ENCODE measurements at places on chromosomes 4 and X.

DNA sequence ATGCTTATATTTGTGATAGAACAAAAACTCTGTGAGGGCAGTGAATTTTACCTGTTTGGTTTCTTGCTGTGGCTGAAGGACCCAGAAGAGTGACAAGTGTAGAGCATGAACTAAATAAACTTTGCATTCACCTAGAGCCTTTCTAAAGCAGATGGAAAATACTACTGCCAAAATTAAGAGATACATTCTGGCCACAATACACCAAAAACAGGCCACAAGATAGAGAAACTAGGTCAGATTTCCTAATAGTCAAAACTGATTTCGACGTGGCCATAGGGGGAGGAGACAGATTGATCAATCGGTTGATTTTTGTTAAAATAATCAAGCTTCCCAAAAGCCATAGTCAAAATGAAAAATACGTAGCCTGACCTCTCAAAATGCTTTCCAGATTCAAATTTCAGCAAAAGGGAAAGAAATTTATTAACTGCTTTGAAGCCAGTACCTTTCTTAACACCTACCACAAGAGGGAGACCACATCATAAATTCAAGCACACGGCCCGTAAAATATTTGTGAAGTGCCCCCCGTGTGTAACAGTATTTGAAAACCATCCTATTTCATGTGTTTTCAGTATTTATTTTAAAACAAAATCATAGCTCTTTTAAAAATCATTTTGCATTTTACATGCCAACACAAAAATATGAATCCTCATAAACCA, 132.4 kb downstream of the CORIN start:
- no peak for DNase-seq

GRCh38 chr4:118154649-118155048, 120.4 kb downstream of the NDST3 start:
- DNase-seq = no peak

DNA sequence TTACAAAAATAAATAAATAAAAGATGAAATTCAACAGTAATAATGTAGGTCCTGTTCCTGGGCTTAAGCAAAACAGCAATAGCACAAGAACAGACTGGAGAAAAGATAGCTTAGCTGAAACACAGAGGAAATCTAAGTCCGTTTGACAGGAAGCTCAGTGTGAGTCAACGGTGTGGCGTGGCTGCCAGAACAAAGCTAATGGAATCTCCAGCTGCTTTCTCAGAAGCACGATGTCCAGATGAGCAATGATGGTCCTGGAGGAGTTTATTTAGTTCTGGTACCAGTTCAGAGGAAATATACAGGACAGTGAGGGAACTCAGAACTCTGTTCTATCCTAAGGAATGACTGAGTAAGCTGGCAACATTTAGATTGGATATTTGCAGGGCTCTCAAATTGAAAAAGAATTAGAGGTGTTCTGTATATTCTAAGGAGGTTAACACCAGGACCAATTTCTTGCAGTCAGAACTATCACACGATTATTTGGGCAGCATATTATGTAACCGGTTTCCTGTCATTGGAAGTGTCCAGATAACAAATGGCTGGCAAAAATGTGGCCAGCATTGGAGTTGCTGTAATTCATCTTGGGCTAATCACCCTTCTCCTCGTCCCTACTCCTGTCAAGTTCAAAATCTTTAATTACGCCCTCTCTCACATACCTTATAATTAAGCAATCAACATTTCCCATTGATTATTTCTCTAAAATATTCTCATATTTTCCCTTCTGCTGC, 12.7 kb downstream of the GAB3 start:
- DNase-seq = no peak

- no peak for DNase-seq
Observed at GRCh38 chrX:153443476-153444332, 2.2 kb downstream of the TREX2 start.

GRCh38 chr4:134936014-134936413, 734.4 kb upstream of the PABPC4L start:
- no peak for DNase-seq

- DNase-seq = no peak
Observed at GRCh38 chr4:94582517-94582916, 130.8 kb downstream of the PDLIM5 start.

DNA sequence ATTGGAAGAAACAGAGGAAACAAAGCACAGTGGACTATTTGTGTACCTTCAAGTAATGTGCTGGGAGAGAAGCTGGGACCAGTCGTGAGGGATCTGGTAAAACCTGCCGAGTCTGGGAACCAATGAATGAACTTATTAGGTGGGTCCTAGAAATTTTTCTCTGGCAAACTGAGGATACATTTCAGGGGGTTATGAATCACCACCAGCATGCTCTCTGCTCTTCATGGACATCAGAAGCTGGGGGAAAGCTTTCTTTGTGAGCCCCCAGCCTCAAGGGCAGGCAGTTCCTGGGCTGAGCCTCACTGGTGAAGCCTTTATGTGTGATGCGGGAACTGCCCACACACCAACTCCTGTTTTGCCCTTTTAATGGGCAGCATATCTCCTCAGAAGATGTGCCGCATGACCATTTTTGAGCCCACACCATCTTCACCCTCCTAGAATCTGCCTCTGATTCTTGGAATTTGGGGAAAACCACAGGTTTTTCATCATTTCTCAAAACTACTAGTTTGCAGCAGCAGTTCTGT, 95.4 kb upstream of the ENPP6 start:
- no peak for DNase-seq

DNA sequence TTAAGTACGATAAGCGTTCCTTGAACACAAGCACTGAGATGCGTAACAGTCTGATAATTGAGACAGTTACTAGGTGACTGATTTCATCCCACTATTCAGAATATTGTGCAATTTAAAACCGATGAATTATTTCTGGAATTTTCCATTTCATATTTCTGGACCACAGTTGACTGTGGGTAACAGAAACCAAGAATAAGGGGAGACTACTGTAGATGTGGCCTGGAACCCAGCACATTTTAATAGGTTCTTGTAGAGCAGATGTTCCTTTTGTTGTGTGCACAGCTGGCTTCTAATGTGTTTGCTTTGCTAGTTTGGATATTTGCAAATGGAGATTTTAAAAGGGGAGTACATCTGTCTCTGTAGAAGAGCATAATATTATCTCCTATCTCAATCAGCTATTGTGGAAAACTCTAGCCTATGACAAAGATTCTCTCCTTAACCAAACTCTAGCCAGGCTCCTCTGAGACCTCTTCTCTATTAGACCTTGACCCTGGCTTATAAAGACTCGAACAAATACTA, 16.4 kb downstream of the NAAA start:
- DNase-seq = no peak

DNA sequence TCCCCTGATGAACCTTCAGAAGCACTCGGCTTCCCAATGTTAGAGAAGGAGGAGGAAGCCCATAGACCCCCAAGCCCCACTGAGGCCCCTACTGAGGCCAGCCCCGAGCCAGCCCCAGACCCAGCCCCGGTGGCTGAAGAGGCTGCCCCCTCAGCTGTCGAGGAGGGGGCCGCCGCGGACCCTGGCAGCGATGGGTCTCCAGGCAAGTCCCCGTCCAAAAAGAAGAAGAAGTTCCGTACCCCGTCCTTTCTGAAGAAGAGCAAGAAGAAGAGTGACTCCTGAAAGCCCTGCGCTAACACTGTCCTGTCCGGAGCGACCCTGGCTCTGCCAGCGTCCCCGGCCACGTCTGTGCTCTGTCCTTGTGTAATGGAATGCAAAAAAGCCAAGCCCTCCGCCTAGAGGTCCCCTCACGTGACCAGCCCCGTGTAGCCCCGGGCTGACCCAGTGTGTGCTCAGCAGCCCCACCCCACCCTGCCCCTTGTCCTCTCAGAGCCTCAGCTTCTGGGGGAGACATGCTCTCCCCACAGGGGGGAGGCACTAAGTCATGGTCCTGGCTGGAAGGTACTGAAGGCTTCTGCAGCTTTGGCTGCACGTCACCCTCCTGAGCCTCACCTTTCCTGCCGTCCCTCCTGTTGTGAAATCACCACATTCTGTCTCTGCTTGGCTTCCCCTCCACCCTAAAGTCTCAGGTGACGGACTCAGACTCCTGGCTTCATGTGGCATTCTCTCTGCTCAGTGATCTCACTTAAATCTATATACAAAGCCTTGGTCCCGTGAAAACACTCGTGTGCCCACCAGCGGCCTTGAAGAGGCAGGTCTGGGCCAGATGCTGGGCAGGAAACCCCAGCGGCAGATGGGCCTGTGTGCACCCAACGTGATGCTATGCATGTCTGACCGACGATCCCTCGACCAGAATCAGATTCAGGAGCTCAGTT, 34.7 kb downstream of the NOP14 start:
- DNase-seq = no peak

DNA sequence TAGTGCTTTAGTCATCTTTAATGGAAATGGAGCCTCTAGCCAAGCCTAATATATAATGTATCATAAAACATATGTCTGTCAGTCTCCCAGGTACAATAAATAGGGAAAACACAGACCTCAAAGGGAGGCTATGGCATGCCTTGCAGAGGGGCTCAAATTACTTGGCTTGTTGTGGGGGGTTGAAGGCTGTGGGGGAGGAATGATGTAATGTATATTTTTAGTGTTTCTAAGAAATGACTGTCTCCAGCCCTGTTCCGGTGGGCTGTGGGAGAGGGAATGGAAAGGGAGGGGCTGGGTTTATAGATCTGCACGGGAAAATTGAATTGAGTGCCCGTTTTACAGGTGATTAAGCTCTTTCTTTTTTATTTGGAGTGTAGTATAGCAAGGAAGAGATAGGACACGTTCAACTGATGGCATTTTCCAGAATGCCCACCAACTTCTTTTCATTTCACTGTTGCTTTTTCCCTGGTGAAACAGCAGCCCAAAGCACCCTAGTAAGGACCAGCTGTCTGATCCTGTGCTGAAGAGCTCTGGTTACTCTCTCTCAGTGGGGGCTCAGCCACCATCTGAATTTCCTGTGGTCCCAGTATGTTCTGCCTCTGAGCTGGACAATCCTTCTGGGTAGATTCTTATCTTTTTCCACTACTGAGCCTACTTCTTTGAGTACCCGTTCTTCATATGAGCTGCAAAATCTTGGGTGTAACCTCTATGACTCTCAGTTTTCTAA, 220.7 kb upstream of the CASK start:
- no peak for DNase-seq

DNA sequence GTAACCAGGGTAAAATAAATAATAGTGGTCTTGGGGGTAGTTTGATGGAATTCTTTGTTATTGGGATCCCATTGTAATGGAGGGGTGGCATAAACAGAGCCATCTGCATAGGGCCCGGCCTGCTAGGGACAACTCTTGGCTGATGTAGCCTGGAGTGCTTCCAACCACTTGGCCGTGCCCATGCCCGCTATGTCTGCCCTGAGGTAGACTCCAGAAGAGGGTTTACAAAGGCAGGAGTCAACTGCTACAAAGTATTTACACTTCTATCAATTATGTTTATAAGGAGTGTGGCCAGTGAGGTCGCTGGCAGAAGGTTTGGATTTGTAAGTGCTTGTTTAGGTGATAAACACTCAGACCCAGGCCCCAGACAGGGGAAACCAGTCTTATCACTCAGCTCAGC, 8.1 kb downstream of the RASL11B start:
- DNase-seq = no peak

- DNase-seq = no peak
Observed at GRCh38 chr4:101500742-101501141, 153.4 kb upstream of the PPP3CA start.

DNA sequence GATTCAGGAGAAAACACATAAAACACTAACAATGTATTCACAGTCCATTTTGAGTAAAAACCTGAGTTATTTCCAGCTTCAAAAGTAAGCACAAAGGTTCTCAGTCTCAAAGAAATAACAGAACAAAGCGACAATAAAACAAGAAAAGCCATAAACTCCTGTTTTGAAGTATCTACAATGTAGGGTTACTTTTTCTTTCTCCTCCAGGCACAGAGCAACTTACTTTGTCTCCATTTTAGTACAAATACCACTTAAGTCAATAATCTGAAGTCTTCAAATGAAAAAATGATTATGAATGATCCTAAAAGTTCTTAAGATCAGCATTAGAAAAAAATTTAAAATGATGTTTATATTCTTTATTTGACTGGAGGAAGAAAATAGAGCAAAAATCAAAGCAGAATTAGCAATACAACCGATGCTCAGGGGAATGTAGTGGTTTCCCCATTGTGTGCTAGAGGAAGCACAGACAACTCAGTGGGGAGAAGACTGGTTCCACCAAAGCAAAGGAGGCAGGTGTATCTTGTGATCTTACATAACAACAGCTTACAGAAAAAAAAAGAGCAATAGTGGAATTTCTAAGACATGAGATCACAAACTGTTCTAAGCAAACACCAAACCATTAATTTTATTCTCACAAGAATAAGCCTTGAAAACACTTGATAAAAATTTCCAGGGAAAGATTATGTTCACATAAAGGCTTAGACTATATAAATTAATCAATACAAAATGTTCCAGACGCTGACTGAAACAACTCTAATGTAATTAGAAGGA, 35.1 kb downstream of the EPHA5 start:
- DNase-seq = no peak

GRCh38 chr4:143667461-143667860, 33.0 kb downstream of the FREM3 start:
- DNase-seq = no peak

- DNase-seq = no peak
Observed at GRCh38 chrX:48782795-48783194, 3.6 kb upstream of the GATA1 start.

DNA sequence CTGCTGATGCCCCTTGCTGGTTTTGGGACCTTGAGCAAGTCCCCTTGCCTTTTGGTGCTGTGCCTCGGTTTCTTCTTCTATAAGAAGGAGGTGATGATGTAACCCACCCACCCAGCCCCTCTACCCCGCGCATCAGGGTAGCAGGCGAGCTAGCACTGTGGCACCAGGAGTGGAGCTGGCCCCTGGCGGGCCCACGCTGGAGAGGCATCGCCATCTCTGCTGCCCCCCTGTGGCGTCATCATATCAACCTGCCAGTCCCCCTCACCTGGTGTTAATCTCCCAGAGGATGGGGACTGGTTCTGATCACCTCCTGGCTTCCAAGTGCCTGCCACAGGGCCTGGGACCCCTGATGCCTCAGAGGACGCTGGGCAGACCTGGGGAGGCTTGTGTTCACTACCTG, 6.3 kb upstream of the SORCS2 start:
- peak; percentile 9 for DNase-seq

GRCh38 chr4:121679267-121679666, 17.5 kb downstream of the ANXA5 start:
- no peak for DNase-seq

- DNase-seq = no peak
Observed at GRCh38 chr4:5307928-5308327, 256.6 kb downstream of the STK32B start.

- DNase-seq = no peak
Observed at GRCh38 chr4:17165286-17165685, 266.8 kb upstream of the LDB2 start.

GRCh38 chrX:97846718-97847237, 963.1 kb downstream of the RPA4 start:
- DNase-seq = no peak

DNA sequence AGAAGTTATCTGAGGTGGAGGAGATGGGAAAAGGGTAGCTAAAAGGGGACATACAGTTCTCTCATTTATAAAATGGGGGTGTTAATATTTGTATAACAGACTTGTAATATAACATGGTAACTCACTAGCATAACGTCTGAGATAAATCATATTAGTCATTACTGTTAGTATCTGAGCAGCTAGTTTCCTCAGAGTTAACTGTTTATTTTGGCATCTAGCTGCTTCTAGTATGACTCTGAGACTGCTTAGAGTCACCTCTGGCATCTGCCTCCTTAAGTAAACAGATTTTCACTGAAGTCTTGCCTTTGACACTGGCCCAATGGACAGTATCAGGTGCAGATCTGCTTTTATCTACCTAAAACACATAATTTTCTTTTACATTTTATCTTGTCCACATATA, 58.1 kb downstream of the SLC30A9 start:
- DNase-seq = no peak

GRCh38 chr4:137274404-137274803, 257.9 kb downstream of the PCDH18 start:
- DNase-seq = no peak
